Hypothalamus (tissue), 51 donors: ENCODE measurements at places on chromosomes 1 and 21.
A peak's percentile ranks its signal among the peaks of the same experiment; 100 is the strongest.

DNA sequence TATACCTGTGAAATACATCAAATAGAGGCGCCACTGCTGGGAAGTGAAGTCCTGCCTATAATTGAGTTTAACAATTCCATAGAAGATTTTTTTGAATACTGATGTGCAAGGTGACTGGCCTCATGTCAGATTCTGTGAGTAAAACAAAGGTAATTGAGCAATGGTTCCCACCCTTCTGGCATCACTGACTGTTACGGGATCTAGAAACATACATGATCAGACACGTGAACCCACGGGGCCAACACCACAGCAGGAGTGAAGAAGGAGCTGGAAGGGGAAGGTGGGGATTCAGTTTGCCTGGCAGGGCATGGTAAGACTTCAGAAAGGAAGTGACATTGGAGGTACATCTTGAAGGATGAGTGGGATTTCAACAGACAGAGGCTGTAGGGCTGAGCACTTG lies 270.2 kb downstream of the DISC1 start:
- DNase-seq, result no peak

- no peak for DNase-seq
Measured at GRCh38 chr1:202462342-202463076, 114.0 kb downstream of the PPP1R12B start.

- no peak for DNase-seq
Measured at GRCh38 chr21:41479686-41480085, 28.3 kb downstream of the TMPRSS2 start.

DNA sequence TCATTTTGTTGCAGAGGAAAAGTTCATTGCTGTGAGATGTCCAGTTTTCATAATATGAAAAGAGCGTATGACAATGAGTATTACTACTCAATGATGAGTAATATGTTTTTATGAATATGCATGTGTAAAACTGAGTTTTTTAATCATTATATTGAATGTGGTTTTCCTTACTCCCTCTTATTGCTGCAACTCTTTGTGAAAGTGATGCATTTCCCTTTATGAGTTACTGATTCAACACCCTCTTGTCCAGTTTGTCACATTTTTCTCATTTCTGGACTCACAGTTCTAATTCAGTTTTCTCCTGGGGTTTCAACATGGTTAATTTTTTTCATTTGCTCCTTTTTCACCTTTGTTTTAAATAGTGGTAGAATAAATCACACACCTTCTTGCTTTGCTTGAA lies 35.2 kb upstream of the KCNJ15 start:
- no peak for DNase-seq

- no peak for DNase-seq
Measured at GRCh38 chr1:91584878-91585277, 84.2 kb downstream of the CDC7 start.

GRCh38 chr1:13535227-13535626 lies 21.4 kb upstream of the LRRC38 start:
- no peak for DNase-seq

- no peak for DNase-seq
Measured at GRCh38 chr1:14424325-14425002, 174.0 kb upstream of the KAZN start.

GRCh38 chr1:206128196-206128595 lies 11.0 kb upstream of the AVPR1B start:
- no peak for DNase-seq

DNA sequence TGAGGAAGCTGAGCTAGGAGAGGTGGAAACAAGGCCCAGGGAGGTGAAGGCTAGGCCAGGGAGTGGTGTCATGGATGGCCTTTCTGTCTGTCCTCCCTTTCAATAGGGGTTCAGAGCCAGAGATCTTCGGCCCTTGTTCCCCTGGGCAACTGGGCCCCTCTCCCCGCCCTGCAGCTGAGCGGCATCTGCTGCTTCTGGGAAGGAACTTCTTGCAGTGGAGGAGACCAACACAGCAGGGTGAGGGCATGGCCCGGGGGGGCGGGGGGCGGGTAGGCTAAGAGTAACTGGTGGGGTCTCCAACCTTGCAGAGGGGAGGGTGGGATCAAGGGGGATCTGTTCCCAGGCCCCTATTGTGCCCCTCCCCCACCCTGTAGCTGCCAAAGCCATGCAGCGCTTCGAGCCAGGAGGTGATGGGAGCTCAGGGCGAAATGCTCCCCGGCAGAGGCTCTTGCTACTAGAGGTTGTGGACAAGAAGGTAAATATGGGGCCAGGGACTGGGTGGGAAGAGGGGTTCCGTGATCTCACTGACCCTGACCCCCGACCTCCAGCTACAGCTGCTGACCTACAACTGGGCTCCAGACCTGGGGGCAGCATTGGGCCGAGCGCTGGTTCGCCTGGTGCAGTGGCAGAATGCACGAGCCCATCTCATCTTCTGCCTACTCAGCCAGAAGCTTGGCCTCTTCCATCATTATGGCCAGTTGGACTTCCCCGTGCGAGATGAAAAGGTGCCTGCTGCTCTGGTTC lies 11.7 kb downstream of the HYI start:
- DNase-seq, result no peak

DNA sequence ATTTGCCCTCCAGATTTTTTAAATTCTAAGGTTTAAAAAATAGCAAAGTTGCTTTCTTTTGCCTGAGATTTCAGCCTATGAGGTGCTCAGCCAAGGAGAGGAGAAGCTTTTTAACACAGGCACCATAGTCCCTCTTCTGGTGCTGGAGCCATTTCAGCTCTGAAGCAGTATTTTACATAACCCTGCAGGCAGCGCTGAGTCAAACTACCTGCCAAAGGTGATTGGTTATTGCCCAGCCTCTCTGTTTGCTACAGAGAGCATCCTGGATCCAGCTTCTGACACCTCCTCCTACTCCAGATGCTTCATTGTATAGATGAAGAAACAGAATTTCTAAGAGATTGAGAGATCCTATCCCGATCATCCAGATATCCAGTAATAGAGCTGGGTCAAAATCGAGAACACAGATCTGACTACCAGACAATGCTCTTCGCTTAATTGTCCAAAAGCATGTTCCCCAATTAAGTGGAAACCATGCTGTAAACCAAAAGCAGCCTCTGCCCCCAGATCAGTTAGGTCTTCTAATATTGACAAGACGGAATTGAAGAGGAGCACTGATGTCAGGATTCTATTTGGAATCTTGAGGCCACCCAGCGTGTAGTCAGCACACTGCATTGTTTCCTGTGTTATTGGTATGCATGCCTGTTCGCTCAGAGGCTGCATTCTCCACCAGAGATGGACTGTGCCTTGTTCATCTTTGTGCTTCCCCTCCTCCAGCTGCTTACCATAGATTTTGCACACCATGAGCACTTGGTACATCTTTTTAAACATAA lies 22.1 kb downstream of the RGS8 start:
- DNase-seq, result no peak

- DNase-seq, result no peak
Measured at GRCh38 chr1:50417507-50417906, 5.7 kb downstream of the DMRTA2 start.

GRCh38 chr21:16942703-16943102 lies 570.1 kb upstream of the CXADR start:
- DNase-seq, result no peak

DNA sequence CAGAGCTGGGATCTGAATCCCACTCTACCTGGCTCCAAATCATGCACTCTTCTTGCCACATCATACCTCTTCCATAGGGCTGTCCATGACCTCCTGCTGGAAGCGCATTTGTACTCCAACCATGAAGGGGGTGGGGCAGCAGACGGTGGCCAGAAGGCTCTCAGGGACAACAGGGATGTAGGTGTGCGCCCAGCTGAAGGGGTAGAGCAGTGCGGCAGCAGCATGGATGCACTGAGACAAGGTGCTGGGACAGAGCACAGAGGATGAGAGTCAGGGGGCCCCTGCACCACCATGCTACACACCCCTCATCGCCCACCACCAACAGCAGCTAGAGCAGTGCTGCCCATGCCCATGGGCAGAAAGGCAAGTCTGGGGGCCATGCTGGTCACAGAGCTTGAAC lies 8.4 kb downstream of the DENND2D start:
- DNase-seq, result no peak

DNA sequence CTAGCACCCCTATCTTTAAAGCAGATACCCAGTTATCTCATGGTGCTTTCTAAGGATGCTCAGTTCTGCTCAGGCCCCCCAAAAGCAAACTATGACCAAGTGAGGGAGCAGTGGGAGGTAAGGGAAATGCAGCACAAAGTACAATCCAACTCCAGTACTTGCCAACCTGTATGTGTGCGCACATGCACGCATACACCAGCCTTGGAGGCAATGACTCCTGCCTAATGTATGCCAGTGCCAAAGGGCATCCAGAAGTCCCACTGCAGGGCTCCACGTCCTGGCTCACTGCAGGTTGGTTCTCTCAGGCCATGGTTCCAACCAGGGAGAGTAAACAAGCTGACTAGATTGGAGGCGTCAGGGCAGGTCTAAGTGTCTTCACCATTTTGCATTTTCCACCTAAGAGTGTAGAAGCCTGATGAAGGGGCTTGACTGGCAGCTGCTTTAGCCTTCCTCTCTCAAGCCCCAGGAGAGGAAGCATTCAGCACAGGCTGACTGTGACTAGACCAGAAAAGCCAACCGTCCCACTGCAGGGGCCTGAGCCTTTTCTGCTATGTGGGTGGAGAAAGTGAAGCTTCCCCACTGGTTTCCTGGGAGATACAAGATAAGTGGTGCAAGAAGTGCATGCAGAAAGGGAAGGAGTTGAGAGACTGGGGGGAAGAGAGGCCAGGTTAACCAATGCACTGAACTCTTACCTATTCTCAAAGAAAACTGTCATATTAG lies 7.7 kb downstream of the AMIGO1 start:
- DNase-seq, result no peak

DNA sequence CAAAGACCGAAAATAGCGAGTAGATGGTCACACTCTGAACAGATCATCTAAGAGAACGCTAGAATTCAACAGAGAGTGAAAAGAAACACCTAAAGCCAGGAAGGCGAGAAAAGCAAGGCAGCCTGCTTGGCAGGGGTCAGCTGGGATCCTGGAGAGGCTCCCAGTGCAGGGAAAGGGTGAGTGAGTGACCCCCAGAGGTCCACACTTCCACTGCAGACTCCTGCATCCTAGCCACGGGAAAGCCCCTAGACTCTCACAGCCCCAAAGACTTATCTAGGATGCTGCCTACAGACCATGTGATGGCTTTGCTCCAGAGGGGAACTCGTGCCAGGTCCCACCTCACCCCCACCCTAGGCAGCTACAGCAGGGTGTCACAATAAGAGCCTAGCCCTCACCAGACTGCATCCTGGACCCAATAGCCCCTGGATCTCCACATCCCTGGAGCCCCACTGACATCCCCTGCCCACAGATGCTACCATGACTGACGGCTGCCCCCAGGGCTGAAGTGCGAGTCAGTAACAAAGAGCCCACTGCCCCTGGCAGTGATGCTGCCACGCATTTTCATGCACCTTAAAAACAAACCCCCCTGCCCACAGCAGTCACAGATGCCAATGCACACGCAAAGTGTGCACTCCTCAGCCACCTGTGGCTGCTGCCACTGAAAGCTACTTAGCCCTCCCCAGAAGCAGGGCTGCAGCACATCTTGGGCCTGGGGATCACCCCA lies 62.2 kb downstream of the PSMG1 start:
- no peak for DNase-seq

GRCh38 chr1:223188618-223189356 lies 45.7 kb upstream of the TLR5 start:
- no peak for DNase-seq

GRCh38 chr1:35715568-35716002 lies 3.1 kb downstream of the C1orf216 start:
- peak; percentile 31 for DNase-seq

DNA sequence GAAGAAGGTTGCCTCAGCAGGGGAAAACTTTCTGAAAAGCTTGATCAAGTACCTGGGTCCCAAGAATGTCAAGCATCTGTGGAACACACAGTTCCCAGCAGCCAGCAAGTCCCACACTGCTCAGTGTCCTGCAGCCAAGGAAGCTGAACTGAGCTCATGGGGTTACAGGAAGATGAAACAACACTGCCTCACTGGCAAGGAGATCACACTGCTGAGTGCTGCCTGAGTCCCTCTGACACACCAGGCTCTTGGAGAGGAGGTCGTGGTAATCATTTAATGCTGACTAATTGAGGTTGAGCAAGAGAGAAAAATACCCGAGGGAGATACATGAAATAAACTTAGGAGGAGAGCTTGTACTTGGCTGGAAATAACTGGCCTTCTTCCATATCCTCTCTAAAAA lies 75.2 kb downstream of the MPZL1 start:
- DNase-seq, result peak; percentile 56

GRCh38 chr1:32798191-32798590 lies 19.0 kb downstream of the YARS1 start:
- no peak for DNase-seq

DNA sequence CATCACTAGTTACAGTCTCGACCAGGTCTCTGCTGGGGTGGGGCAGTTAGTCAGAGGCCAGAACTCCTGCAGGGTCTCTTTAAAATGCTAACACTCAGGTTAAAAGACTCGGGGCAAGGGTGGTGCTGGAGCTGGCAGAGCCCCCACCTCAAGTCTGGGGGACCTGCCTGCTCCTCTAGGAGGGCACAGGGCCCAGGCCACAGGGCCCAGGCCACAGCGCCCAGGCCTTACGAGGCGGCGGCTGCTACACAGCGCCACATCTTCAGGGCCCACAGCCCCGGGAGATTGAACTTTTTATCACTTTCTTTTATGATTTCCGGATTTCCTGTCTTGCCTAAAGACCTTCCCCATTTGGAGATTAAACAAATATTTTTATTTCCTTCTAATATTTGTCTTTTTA lies 10.4 kb downstream of the MPZ start:
- DNase-seq, result no peak

- DNase-seq, result no peak
Measured at GRCh38 chr1:232302376-232303221, 327.3 kb downstream of the SIPA1L2 start.

DNA sequence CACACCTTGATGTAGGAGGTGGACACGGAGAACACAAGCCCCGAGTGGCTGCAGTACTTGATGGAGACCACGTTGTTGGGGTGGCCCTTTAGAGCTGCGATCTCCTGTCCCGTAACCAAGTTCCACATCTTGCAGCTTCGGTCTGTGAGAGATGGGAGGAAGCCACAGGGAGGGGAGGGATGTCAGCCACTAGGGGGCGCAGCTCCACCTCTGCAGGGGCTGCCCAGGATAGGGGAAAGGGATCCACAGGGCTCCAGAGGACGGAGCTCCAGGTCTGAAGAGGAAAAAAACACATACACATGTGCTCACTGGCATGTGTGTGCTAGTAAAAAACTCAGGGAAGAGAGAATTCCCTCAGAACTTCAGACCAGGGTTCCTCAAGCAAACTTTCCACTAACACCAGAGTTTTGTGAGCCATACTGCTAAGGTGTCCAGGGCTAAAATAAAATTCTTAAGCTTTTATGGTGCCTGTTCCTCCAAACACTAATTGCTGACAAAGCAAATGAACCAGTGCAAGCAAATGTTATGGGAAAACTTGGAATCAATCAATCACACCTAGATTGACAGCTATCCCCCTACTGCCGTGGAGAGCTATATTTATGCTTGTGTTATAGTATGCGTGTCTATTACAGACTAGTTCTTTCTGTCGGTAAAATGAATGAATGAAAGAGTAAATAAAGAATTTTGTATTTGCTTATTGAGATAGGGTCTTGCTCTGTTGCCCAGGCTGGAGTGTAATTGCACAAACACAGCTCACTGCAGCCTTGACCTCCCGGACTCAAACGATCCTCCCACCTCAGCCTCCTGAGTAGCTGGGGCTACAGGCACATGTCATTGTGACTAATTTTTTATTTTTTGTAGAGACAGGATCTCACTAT lies 43.7 kb downstream of the KIF21B start:
- no peak for DNase-seq

- no peak for DNase-seq
Measured at GRCh38 chr1:155018617-155019348, 14.8 kb downstream of the DCST2 start.

- no peak for DNase-seq
Measured at GRCh38 chr1:40651138-40651857, 14.2 kb downstream of the RIMS3 start.

GRCh38 chr1:166848193-166848592 lies 8.9 kb downstream of the POGK start:
- DNase-seq, result no peak
